HS-27A (cell line): ENCODE measurements at places on chromosomes 2 and 18.

DNA sequence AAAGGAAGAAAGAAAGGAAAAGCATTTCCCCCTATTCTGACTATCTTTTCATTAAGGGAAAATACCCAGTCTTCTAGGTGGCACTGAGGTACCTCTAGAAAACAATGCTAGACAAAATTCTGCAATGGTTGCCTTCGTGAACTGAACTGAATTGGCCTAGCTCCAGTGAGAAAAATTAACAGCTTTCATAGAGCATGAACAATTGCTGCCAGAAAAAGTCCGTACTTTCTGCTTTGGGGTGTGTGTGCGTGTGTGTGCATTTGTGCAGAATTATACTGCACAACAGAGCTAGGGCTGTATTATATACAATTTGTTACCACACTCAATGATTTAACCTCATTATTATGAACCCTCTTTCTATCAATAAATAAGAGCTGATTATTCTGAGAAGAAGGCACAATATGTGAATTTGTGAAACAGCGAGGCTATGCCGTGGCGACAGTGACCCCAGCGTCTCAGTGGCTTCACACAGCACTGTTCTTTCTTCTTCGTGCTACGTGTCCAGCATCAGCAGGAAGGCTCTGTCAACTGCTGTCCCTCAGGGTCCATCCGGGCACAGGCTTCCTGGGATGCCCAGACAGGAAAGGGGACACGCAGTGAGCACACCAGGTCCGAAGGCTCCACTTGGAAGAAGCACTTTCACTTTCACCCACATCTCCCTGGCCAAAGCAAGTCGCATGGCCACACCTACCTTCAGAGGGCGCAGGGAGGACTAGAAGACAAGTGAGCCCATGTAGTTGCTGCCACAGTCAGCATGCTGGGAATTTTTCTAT lies 47.5 kb downstream of the PTGR3 start:
- no peak for DNase-seq

- DNase-seq, result no peak
These were observed 25.9 kb upstream of the RFX8 start for GRCh38 chr2:101500860-101501259.

GRCh38 chr2:156279446-156280150 lies 52.9 kb downstream of the NR4A2 start:
- no peak for DNase-seq

- no peak for DNase-seq
These were observed 67.3 kb downstream of the STAT4 start for GRCh38 chr2:191083540-191083939.

GRCh38 chr2:47907039-47907781 lies 912 bp upstream of the FBXO11 start:
- no peak for DNase-seq

- no peak for DNase-seq
These were observed 49.7 kb downstream of the APOB start for GRCh38 chr2:20994130-20994529.

DNA sequence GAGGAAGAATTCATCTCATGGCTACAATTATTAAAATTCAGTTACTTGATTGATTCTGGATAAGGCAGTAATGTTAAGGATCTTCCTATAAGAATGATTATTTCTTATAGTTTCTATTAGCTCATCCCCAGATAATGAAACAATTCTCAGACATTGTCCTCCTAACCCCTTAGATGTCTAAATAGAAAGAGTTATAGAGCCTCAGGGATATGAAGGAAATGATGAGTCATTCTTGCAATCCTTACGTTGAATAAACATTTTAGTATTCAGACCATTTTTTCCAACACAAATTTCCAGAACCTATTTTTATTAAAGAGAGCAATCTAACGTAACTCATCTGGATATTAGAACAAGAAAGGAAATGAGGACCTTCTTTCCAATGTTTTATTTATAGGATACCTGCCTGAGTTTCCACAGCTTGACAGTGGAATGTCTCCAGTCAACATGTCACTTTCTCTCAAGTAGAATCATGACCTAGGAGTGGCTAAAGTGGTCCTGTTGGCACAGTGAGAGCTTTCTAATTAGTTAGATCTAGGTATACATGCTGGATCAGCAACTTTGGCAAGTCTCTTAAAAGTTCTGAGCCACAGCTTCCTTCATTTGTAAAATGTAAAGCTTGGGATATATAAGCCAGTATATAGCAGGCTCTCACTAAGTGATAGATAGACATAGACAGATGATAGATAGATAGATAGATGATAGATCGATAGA lies 88.0 kb upstream of the RAB27B start:
- DNase-seq, result no peak

DNA sequence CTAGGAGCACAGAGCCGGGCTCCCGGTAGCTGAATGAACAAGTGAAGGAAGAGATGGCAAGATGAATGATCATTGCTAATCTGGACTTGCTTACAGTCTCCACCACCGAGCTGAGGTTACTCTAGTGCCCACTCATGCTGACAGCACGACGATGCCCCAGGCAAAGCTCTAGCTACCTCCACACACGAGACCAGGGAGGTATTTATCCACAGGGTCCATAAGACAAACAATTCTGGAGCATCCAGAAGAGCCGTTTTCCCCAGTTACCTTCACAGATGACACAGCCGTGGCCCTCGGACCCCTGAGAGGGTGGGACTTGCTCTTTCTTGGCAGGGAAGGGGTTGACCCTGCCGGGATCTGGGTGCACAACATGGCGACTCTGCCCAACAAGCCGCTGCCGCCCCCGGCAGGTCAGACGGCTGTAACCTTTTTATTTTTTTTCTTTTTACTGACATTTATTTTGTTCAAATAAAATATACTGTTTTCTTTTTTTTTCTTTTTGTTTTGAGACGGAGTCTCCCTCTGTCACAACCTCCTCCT lies 120.3 kb downstream of the PXDN start:
- no peak for DNase-seq

GRCh38 chr18:37524498-37525261 lies 40.9 kb downstream of the CELF4 start:
- DNase-seq, result no peak

DNA sequence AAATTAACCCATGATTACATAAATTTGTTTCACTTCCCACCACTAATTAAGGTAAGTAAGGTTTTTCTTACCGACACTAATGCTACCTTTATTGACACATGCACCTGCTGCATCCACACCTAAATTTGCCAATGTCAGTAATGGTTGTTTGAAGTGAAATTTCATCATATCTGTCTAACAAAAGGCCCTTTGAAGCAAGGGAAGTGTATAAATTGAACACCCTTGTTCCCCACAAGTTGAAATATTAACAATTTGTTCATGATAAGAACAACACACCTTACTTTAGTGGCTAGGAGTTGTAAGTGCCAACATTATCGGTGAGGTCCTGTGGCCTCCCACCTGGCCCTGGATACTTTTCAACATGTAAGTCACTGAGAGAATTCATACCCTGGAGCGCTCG lies 116.3 kb upstream of the CDCA7 start:
- DNase-seq, result no peak

DNA sequence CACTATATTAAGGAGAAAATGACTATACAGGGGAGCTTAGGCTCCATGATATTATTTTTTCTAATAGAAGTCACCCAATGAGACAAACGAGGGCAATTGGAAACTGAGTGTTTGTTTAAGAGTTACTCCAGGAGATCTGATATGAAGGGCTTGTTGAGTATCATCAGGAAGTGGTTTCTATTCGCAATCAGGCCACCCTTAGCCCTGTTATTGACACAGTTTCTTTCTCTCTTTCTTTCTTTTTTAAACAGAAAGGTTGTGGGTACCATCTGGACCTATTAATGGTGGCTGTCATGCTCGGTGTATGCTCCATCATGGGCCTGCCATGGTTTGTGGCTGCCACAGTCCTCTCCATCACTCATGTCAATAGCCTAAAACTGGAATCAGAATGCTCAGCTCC lies 117.3 kb downstream of the DPP4 start:
- no peak for DNase-seq

DNA sequence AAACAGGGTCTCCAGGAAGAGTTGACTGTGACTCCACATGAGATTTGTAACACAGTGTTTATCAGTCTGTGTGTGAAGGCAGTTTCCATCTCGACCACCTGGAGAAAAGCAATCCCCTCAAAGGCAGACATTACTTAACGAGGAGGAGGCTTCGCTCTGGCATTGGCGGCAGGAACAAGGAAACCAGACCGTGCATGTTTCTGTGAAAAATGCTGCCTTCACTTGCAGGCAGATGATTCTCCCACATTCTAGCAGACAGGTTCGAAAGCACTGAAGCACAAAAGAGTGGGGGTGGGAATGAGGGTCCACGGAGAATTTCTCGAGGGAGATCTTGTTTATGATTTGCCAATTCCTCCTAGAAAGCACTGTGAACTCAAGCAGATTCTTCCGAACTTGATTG lies 414.0 kb downstream of the SLC4A3 start:
- no peak for DNase-seq

- DNase-seq, result no peak
These were observed 165.6 kb upstream of the NABP1 start for GRCh38 chr2:191512216-191512835.

DNA sequence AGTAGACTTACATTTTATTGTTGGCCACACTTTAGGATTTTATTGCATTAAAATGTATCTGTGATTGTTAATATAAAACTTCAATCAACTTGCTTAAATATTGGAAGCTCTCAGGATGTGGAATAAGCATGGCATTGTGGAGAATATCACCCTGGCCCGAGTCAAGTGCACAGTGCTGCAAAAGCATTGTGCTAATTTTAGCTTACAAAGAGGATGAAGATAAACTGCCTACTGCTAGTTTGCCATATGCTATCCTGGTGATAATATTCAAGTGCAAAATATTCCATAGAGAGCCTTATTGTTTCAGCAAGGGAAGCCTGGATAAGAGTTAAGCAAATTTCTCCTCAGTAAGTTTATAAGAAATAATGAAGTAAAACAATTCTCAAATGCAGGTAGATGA lies 54.5 kb downstream of the MEIS1 start:
- DNase-seq, result no peak
